ENCODE measurements at places on chromosomes 6 and 20.

DNA sequence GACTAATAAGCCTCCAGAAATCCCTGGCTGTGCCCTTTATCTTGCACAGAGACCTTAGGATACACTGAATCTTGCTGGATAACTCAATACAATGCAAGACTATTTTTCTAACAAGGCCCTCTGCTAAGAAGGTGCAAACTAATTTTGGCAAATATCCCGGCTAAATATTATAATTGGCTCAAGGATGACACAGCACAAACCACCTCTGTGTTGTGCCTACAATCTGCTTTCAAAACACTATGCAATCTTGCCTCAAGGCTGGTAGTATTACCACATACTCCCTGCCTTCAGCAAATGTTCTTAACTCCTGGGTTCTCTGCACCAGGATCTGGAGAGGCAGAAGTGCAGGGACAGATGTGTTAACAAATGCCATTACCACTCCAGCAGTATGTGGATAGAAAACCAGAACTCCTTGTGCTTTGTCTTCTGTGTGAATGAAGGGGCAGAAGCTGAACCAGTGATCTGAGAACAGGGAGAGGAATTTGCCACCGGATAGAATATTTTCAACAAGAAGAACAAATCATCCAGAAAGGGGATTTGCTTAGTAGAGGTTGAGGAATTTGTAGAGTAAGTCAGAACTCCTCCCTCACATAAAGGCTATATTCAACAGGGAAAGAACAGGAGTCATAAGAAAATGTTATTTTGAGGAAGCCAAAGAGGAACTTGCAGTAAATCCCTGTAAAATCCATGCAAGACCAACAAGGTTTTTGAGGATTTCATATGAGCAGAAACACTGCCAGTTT, 74.1 kb upstream of the SLC4A11 start:
- DNase-seq: peak; percentile 53

GRCh38 chr20:4328541-4328940, 313.2 kb upstream of the RNF24 start:
- DNase-seq: peak; percentile 5

DNA sequence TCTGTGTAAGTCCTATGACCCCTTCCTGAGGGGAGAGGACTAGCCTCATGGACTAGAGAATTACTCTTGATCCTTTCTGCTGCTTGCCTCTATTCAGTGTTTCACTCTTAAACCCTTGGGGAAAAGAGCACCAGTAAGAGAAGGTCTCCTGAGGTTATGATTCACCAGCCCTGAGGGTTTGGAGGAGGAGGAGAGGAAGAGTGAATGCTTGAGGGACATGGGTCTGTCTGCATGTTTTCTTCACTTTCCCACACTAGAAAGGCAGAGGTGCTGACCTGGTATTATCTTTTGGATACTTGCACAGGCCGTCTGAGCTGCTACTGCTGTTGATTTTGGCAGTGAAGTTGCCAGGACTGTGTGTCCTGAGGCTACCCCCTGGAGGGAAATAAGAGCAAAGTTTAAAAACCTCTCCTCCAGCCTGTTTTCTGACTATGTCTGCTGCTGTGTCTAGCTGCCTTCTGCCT, 78.3 kb downstream of the CD109 start:
- DNase-seq: peak; percentile 88

DNA sequence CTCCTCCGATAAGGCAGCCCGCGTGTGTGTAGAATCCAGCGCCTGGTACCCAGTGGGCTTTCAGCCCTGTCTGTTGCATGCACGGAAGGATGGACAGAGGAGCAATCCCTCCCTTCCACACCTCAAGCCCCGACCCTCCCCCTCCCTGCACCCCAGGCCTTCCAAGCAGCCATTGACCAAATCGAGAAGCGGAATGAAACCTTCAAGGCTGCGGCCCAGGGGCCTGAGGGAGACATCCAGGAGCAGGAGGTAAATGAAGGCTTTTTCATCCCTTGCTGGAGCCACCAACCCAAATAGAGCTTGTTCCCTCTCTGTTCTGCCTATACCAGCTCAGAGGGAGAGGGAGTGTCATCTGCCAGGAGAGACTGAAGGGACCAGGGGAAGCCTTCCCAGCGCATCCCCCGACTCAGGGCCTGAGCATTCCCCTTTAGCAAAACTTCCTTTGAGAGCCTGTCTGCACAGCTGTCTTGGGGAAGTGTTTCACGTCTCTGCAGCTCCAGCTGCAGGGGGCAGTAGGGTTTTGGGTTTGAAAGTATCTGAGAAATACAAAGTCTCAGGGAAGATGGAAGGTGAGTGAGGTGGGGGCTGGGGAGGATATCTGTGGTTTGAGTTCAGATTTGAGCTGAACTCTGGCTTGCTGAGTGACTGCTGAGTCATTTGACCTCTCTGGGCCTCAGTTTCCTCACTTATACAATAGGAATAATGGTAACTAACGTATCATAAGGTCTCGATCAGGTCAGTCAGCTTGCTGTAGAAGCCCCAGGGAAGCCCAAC, 16.1 kb downstream of the FGD2 start:
- DNase-seq: peak; percentile 61

GRCh38 chr20:46652699-46653098, 1.4 kb upstream of the SLC13A3 start:
- DNase-seq: peak; percentile 37

GRCh38 chr6:132484680-132485018, 28.3 kb downstream of the STX7 start:
- DNase-seq: no peak

GRCh38 chr20:45968081-45968671, 3.8 kb downstream of the ZNF335 start:
- no peak for DNase-seq

DNA sequence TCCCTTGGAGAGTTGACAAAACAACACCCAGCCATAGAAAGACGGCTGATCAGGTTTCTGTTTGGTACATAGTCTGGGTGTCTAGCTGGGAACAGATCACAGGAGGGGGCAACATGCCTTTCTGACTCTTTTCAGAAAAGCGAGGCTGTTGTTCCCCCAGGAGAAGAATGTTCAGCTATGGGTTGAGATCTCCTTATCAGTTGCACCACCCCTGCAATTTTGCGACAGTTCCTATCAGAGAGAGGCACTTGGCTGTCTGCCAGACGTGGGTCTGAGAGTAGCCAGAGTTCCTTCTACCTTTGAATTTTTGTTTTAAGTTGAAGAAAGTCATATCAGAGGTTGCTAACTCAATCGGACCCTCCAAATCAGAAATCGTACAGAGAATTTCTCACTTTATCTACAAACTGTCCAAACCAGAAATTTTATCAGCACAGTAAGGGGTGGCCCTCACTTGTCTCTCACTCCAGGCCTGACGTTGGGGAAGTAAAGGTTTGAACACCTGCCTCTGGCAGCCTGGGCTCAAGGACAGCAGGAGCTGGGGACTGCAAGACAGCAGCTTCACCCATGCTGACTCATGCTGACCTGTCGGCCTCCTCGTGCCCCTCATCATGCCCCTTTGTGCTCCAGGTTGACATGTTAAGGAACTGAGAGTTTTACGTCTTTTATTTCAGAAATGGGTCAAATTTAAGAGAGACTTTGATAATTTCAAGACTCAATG, 42.3 kb downstream of the TMC2 start:
- DNase-seq: no peak

- no peak for DNase-seq
Observed at GRCh38 chr6:25027221-25027916, 91.6 kb upstream of the RIPOR2 start.

GRCh38 chr20:38674092-38674764, 50.1 kb upstream of the SLC32A1 start:
- DNase-seq: peak; percentile 47

- DNase-seq: no peak
Observed at GRCh38 chr20:17488916-17489600, 42.1 kb downstream of the BFSP1 start.

DNA sequence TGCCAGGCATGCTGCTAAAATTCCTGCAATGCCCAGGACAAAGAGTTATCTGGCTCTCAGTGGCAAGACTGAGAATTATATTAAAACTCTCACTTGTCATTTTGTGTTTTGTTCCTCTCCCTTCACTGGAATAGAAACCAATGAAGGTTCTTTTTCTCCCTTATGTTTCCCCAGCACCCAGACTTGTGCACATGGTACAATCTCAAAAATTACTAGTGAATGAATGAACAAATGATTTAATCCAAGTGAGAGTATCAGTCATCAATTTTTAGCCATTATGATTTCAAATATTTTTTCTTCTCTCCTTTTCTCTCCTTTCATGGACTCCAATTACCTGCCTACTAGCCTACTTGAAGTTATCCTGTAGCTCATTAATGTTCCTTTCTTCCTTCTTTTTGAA, 70.1 kb downstream of the BCAS1 start:
- DNase-seq: no peak

DNA sequence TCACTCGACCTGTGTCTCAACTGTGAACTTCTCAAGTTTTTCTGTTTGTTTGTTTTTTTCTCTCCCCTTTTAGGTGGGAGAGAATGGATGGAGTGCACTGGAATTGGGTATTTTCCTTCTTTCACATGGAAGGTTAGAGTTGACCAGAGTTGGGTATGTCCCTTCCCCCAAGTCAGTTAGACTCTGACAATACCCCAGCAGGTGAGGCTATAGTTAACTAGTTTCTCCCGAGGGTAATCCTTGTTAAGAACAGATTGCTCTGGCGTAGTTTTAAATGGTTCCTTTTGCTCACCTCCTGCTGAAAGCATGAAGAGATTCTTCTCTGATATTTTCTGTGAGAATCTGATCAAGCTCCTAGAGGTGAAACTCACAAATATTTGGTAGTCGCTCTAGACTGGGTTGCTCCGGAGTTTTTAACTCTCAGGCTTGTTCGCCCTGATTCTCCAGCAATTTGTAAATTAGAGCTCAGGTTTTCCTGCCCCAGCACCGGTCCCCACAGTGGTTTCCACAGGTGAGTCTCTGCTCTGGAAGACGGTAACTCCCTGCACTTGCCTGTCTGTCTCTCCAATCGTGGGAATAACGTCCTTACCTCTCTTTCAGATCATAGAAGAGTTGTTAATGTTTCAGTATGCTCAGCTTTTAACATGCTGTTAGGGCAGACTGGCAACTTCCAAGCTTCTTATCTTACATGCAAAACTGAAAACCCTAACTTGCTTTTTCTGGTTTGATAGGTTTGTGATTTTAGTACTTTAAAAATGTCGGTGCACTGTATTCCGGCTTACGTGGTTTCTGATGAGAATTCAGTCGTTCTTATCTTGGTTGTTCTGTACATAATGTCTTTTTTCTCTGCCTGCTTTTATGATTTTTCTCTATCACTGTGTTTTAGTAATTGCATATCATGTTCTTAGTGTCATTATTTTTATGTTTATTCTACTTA, 111.2 kb upstream of the HIVEP1 start:
- no peak for DNase-seq

DNA sequence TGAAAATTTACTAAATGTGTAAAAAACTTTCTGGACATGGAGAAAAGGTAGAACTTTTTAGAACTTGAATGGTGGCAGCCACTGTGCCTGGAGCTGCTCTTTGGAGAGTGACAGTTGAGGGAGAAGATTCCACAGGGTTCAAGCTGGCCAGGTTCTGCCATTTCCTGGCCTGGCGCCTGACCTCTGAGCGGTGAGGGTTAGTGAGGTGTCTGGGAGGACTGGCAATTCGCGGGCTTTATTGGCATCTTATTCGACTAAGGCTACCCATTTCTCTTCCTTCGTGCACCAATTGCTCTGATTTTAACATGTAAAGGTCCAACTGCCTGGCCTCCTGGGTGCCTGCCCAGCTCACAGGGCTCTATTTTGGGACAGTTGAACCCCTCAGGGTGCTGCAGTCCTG, 2.4 kb downstream of the SNAI1 start:
- DNase-seq: no peak

GRCh38 chr6:112149719-112150263, 62.4 kb downstream of the FAM229B start:
- peak; percentile 83 for DNase-seq

DNA sequence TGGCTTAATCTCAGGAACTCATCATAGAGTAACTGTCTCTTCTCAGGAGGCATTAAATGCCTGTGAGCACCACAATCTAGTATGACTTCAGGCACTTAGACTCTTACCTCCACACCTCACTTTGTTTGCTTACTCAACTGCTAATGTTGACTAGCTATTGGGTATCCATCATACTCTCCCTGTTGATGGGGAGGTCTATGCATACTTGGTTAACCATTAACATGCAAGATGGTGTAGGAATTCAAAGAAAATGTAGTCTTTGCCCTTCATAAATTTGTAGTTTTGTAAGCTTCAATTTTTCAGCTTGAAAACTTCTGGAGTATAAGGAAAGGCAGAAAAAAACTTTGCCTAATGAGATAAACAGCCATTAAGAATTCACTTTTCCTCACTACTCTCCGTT, 501.0 kb upstream of the MARCKS start:
- no peak for DNase-seq

GRCh38 chr20:11103866-11104265, 430.1 kb upstream of the JAG1 start:
- peak; percentile 59 for DNase-seq

DNA sequence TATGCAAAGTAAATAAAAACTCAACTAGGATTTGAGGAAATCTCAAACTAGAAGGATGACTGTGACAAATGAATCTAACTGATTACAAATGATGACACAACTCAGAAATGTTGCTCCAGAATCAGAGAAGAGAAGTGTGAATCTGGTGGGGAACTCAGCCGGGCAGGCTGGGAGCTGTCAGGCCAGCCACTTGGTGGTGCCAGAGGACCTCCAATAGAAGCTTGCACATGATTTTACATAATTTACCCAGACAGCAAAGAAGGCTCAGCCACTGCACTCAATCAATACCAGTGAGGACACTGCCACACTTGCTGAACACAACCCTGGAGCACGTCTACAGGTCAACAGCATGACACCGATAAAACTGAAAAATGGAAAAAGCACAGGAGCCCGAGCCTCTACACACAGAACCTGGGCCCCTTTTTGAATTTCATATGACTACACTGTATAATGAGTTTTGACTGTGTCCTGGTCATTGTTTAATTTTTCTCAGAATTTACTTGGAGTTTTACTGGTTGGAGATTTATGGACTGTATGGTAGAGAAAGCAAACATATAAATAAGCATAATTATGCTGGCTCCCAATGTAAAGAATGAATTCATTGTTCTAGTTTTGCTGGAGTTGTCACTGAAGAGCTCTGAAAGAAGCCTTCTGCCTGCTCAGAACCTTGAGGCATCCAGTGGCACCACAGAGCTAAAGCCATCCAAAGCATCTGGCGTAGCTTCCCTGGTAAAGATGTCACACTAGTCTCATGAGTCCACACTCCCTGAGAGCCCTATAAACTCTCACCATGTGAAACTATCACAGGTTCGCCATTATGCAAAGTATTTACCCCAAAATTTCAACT, 296.5 kb downstream of the THBS2 start:
- peak; percentile 80 for DNase-seq

DNA sequence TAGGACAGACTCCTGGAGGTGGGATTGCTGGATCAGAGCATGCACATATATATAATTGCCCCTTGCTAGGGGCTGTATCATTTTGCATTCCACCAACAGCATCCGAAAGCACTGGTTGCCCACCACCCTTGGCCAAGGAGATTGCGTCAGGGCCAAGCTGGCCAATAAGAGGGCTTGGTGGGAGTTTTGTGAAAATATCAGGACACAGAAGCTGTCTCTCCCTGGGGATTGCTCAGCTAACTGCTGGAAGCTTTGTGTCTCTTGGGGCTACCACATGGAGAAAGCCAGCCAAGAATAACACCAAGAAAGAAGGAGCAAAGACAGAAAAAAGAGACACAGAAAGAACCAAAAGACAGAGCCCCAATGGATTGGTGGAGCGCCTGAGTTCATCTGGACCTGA, 90.6 kb upstream of the RALGAPA2 start:
- DNase-seq: no peak
